ENCODE measurements at places on chromosomes 3 and 15.

GRCh38 chr15:42595626-42596240, 20.3 kb downstream of the STARD9 start:
- DNase-seq: no peak

- no peak for DNase-seq
These were observed 16.0 kb downstream of the CCNB2 start for GRCh38 chr15:59120937-59121336.

DNA sequence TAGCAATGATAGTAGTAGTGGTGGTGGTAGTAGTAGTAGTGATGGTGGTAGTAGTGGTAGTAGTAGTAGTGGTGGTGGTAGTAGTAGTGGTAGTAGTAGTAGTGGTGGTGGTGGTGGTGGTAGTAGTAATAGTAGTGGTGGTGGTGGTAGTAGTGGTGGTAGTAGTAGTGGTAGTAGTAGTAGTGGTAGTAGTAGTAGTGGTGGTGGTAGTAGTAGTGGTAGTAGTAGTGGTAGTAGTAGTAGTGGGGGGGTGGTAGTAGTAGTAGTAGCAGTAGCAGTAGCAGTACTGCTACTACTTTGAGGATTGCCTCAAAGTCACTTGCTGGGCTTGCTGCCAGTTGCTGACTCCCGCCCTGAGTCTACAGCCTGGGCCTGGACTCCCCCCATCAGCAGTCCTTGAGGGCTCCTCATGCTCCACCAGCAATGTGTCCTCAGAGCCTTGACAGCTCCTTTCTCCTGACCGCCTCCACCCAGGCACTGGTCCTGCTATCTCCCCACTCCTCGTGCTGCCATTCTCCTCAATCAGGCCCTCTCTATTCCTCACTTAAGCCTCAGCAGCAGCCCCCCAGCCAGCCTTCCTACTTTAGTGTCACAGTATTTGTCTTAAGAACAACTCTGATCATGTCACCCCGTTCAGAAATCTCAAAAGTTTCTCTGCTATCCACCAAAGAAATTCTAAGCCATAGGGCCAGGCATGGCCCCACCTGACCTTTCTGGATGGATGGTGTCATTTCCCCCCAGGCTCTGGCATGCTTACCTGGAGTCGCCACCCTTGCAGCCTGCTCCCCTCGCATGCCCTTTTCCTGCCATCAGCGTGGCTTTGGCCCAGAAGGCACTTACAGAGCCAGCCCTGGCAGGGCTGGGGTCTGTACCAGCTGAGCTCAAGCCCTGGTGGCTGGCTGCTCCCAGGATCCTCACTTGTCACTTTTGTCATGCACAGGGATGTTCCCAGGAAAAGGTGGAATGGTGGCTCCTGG, 45.6 kb downstream of the DLEC1 start:
- DNase-seq: peak; percentile 42

GRCh38 chr15:101481917-101482525, 7.5 kb downstream of the PCSK6 start:
- DNase-seq: no peak

GRCh38 chr3:59335338-59335737, 285.5 kb upstream of the CFAP20DC start:
- no peak for DNase-seq

- DNase-seq: no peak
These were observed 86.7 kb upstream of the SLC25A36 start for GRCh38 chr3:140854961-140855360.

DNA sequence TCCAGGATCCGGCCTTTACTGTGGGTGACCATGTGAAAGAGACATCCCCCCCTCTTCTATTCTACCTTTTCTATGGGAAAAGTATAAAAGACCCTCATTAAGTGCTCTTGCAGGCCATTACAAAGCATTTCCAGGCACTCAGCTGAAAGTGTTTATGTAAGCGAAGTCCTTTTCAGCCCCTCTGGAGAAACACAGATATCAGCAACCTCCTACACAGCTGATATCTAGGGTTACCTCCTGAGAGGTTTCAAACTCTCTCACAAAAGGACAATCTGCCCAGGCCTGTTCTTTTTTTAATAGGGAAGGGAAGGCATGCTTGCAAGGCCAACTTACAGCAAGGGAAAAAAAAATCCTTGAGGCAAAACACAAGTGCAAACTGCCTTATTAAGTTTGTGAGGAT, 12.6 kb downstream of the ETV5 start:
- no peak for DNase-seq

DNA sequence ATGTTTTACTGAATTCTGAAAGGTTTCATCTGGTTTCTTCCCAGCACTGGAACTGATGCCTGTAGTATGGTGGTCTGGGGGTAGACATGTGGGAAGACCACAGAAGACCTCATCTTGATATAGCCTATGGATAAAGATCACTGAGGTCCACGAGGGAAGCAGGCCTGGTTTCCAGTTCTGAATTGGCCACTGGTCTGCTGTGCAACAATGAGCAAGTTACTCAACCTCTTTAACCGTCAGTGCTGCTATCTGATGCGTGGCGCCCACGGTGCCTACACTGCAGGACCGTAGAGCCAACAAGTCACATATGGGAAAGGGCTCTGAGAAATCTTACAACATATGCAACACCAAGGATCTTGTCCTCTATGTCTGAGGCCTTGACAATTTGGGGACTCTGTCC, 13.3 kb downstream of the TLE3 start:
- DNase-seq: no peak

- no peak for DNase-seq
These were observed 18.7 kb upstream of the PTPN9 start for GRCh38 chr15:75597667-75598341.

DNA sequence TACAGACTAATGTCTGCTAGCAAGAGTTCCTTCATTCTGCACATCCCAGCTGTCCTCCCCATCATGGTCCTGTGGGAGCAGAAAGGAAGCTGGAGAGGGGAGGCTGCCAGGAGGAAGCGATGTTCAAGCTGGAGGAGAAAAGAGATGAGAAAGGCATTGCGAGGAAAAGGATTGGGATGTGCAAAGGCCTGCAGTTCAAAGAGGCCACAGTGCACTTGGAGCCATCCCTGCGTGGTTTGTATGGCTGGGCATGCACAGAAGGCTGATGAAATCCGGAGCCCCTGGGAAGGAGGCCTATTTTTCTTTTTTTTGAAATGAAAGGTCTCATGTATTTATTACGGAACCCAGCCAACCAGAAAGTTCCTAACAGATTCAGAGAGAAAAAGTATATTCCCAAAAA, 22.8 kb downstream of the AMOTL2 start:
- peak; percentile 46 for DNase-seq

- DNase-seq: peak; percentile 83
These were observed 438 bp downstream of the SHOX2 start for GRCh38 chr3:158105710-158106253.

DNA sequence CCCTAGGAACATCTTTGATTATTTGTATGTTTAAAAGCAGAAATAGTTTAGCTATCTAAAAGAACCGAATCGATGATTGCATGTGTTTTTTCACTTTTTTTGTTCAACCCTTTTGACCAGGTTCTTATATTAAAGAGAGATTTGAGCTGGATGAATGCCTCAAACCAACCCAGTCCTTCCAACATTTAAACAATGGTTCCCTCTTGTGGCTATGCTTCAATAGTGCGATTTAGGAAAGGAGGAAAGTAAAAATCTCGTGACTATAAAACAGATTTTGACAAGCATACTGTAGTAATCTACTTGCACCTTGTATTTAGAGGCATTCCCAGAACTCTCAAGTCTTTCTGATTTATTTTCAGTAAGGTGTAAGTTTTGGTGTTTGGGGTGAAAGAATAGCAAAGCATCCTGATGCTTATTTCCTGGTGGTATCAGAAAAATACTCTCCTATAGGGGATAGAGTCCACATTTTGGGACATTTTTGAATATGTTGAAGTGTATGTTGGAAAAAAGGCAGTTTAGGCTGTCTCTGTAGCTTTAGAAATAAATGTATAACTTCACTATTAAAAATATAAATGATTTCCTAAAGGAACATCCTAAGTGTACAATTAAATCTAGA, 159.6 kb upstream of the KCNH8 start:
- DNase-seq: peak; percentile 8

GRCh38 chr3:40872258-40872920, 326.9 kb upstream of the CTNNB1 start:
- DNase-seq: no peak

- peak; percentile 66 for DNase-seq
These were observed 85.5 kb upstream of the FGF12 start for GRCh38 chr3:192812743-192813383.

- no peak for DNase-seq
These were observed 72.7 kb upstream of the SNRK start for GRCh38 chr3:43213631-43214030.

DNA sequence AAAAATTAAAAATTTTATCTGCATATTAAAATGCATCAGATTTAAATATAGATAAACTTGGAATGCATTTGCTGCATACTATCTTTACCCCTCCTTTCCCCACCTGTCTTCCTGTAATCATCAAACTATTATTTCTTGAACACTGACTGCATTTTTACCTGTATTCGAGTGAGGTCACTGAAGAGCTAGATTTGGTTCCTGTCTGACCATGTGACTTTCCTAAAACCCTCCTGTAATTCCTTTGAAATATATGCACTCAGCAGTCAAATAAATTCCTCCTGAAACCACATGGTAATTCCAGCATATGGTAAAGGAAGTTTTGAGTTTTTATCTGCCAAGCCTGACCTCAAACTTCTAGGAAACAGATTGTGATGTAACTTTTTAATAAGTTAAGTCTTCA, 445.6 kb upstream of the FRG2C start:
- peak; percentile 1 for DNase-seq

DNA sequence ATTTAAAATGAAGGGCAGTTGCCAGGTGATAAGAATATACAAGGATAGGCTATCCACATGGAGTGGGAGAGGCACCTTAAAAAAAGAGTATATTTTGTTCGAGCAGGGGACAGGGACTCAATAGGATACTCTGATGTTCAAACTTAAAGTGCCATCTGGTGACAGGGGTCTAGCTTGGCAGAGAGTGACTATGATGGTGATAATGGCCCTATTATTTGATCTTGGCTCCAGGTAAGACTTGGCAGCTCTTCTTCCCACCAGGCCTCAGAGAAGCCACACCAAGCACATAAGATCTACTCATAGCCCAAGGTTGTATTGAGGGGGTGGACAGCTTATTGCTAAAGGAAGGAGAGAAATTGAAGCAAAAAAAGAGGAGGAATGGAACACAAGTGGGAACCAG, 109.0 kb upstream of the MANF start:
- DNase-seq: no peak

- DNase-seq: no peak
These were observed 14.3 kb downstream of the ANP32A start for GRCh38 chr15:68806220-68807060.

GRCh38 chr3:115632026-115632425, 8.7 kb downstream of the GAP43 start:
- no peak for DNase-seq

DNA sequence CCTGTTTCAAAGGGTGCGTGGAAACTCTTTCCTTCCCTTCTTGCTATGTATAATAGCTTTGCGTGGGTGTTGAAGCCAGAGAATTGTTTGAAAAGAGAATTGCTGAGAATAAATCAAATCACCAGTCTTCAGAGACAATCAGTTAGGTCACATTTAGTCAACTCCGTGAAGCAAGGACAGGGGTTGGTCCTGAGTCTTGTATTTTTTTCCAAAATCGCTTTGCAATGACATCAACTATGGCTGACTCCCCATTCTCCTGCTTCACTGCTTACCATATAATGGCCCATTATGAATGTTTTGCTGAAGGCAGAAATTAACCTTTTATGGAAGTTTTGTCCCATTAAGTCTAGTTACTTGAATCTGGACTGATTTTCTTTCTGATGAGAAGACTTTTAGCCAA, 852.8 kb downstream of the AGBL1 start:
- no peak for DNase-seq

- DNase-seq: no peak
These were observed at the start of gene STX19 for GRCh38 chr3:94028093-94028837. Gene STX19, minus strand, starts transcription at chr3:94028597. Its CDS starts 13,328 bp downstream, at chr3:94015269.

GRCh38 chr3:158491968-158492367, 79.0 kb upstream of the MLF1 start:
- DNase-seq: no peak

- DNase-seq: peak; percentile 77
These were observed 924 bp upstream of the SIN3A start for GRCh38 chr15:75452364-75452864.

GRCh38 chr3:127666676-127667075, 6.1 kb upstream of the ABTB1 start:
- DNase-seq: no peak

DNA sequence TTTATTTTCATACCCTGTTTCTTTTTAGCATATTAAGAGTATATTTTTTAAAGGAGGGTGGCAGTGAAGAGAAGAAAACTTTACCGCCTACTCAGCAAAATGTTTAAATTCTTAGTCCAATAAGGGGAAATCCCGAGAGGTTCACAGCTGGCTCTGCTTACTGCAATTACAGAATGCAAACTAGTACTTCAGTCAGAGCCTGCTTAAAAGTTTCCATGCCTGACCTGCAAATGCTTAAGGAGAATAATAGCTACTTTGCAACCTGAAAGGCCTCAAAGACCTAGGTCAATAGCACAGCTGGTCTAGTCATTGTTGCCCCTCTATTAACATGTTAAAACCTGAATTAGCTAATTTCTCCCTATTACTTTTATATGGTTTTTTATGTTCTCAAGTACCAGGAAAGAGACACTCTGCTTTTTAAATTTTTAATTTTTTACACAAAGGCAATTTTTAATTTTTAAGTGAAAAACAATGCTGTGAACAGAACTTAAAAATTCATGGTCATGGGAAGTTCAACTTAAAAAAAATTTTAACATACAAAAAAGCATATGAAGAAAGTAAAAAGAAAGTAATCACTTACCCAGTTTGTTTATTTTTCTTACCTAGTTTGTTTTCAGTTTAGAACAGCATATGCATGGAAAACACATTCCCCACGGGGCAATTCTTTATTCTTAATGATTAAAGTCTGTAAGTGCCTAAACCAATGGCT, 79.2 kb downstream of the P3H2 start:
- DNase-seq: no peak

DNA sequence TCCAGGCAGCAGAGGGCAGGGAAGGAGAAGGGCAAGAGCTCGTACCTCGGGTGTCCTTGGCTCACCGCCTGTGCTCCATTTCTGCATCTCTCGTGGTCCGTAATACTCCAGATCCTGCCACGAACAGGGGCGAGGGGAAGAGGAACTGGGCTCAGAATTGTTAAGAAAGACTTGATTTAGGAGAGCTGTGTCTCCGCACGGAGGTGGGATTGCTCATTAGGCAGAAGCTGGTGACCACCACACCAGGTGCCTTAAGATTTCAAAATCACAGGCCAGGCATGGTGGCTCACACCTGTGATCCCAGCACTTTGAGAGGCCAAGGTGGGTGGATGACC, 37.2 kb upstream of the BDH1 start:
- DNase-seq: no peak

GRCh38 chr3:36969540-36970432, 23.1 kb downstream of the EPM2AIP1 start:
- peak; percentile 9 for DNase-seq

DNA sequence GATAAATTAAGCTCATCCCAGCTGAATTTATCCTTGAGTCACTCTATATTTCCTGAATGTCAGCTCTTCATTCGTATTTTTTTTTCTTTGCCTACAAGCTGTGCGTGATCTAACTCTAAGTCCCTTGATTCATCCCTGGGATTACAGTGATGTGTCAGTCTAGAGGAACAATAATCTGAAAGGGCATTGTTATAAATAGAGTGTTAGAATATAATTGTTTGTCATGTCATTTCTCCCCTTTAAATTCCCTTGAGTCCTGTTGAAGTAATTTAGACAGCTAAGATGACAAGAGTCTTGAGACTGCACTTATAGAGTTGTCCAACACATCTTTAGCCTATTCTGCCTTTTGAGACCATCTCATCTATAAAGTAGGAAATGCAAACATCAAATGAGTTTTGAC, 621.8 kb downstream of the ZIC1 start:
- DNase-seq: no peak

Measured in fibroblast of skin of scalp (primary cell).